ENCODE measurements at places on chromosomes 11 and 22.

- DNase-seq = no peak
Observed at GRCh38 chr11:15668718-15669117, 554.0 kb downstream of the INSC start.

DNA sequence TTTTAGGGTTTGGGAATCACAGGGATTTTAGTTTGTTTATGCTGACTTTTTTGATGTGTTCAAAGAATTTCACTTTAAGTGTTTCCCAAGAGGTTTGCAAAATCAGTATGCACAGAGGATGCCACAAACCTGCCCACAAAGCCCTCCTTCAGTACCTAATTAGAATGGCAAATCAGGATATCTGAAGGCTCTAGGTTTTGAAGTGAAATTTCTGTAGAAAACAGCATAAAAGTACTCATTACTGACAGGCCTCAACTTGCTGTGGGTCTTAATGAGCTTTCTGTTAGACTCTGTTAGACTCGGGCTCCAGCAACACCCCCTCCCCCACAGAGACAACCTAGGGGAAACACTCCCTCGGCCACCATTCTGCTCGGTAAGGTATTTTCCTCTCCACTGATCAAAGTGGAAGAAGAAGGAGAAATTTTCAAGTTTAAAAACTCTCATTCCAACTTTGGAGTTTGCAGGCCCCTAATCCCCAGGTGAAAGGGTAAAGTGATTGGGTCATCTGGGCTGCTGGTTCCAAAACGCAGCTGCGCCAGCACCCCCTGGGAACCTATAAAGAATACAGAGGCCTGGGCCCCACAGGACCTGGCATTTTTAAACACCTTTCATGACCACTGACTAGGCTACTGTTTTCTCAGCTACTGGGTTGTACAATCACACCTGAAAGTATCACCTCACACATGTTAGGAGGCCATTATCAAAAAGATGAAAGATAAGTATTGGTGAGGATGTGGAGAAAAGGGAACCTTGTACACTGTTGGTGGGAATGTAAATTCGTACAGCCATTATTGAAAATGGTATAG lies 67.5 kb downstream of the PLEKHA7 start:
- DNase-seq = no peak

DNA sequence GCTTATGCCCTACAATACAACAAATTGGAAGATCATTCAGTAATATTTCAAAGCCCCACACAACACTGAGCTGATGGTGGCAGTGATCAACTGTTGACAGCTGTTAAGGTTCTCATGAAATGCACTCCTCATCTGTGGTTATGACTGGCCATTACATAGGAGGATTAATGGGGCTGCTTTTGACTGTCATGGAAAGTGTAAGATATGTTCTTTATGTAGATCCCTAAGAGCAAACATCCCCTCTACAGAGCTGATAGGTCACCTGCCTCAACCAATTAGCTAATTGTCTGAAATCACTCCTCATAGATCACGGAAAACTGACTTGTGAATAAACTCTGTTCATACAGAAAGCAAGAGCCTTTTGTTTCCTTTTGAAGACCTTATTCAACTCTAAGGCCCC lies 78.1 kb downstream of the GAB2 start:
- DNase-seq = no peak

DNA sequence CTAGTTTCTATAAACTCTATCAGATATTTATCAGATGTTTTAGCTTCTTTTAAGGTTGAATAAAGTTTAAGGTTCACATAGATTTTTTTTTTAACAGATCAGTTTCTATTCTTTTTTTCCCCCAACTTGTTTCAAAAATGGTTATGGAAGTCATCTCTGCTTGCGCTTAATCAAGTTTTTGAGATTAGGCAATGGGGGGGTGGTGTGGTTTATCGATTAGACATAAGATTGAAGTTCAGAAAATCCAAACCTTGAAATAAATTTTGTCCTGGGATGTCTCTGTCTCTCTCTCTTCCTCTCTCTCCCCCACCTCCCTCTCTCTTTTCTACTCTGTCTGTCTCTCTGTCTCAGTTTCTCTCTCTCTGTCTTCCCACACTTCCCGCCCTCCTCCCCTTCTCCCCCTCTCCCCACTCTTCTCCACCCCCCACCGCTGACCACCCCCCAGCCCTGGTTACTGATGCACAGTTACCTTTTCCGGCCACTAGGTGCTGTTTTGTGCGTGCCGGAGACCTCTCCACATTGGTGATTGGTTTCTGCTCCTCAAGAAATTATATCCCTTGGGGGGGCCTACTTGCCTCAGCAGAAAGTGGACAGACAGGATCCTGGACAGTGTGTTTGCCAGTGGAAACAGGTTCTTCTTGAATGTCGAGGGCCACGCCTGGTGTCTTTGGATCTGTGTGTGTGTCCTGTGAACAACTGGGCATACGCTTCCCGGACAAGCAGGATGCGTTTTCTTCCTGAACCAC lies 29.7 kb upstream of the ANO1 start:
- DNase-seq = no peak

DNA sequence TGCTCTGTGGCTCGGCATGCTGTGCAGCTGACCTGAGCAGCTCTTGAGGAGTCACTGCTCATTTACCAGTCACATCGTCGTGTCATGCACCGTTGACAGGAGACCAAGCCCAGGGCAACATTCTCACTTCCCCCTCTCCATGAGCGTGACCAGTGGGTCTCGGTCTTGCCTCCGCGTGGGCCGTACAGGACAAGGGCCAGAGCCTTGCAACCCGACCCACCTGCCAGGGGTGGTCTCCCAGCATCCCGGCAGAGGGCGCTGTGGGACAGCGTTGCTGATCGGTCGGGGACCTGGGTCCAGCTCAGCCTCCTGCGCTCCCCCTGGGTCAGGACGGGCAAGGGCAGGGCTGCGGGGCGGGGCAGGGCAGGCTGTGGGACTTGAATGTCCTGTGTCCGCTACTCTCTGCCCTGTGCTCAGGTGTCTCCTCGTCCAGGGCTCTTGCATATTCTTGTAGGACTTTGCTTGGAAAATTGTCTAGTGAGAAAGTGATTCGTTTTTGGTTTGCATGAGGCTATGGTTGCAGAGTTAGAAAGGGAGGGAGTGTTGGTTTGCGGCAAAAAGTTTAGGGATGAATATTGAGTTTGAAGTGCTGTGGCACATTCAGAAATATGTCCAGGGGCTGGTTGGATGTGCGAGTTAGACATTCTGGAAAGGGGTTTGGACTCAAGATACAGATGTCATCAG lies 16.2 kb downstream of the EIF4G2 start:
- DNase-seq = peak; percentile 19

- DNase-seq = no peak
Observed at GRCh38 chr11:92251980-92252379, 27.4 kb downstream of the FAT3 start.

DNA sequence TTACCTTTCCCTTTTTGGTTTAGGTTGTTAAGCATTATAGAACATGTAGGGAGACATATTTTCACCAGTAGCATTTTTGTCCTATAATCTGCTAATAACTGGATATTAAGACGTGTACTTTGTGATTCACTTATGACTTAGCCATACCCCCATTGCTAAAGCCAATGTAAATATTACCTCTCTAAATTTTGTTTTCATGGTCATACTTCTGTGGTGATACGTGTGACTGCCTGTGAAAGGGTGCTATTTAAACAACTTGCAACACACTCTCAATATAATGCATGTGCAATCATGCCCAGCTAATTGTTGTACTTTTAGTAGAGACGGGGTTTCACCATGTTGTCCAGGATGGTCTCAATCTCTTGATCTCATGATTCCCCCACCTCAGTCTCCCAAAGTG lies 36.2 kb upstream of the PAK1 start:
- no peak for DNase-seq

GRCh38 chr22:24950272-24950902 lies 2.1 kb upstream of the KIAA1671 start:
- DNase-seq = no peak

GRCh38 chr11:108718466-108718865 lies 53.6 kb downstream of the DDX10 start:
- no peak for DNase-seq

GRCh38 chr11:105689631-105690030 lies 79.8 kb downstream of the GRIA4 start:
- no peak for DNase-seq

DNA sequence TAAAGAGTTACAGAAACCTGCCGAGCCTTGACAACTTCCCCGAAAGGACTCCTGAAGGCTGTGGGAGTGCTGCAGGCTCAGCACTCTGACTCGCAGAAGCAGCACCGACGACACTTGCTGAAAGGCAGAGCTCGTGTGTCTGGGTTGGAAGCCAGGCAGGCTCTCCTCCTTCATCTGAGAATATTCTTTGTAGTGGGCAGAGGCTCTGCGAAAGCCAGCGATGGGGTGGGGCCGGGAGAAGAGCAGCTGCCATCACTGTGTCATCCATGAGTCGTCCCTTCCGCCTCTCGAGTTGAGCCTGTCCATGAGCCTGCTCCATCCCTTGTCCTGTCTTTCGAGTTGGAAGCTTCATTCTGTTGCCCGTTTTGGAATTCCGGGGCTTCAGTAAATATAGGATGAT lies 11.9 kb downstream of the GLB1L2 start:
- DNase-seq = no peak

- DNase-seq = no peak
Observed at GRCh38 chr11:15146271-15147003, 31.7 kb downstream of the INSC start.

DNA sequence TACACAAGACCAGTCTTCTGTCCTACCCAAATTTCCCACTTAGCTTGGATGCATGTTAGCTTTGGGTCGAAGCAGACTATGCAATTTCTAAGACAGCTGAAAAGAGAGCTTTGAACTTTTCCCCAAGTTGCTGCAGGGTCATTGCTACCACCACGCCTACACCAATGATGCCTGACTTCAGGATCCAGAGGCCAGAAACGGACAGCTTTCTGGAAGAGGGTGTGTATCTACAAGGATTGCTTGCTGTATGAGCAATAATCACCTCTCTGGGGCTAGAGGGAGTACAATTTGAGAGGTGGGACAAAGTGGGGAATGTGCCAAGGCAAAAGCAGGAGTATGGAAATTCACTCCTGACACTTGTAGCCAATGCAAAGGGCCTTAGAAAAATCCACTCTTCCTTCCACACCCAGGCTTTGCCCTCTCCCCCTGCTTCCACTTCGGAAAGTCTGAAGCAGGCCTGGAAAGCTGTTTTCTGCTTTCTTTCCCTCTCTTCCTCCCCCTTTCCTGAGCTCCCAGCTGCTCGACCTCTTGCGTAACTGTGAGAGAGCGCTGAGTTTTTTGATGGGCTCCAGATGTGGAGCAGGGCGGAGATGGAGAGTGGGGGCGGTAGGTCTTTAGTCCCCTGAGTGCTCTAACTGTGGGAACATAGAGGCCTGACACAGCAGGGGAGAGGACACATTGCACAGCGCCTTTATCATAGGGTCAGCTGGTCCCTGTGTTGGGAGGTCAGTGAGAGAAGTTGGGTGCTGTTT lies 2.1 kb upstream of the PHLDB1 start:
- no peak for DNase-seq

DNA sequence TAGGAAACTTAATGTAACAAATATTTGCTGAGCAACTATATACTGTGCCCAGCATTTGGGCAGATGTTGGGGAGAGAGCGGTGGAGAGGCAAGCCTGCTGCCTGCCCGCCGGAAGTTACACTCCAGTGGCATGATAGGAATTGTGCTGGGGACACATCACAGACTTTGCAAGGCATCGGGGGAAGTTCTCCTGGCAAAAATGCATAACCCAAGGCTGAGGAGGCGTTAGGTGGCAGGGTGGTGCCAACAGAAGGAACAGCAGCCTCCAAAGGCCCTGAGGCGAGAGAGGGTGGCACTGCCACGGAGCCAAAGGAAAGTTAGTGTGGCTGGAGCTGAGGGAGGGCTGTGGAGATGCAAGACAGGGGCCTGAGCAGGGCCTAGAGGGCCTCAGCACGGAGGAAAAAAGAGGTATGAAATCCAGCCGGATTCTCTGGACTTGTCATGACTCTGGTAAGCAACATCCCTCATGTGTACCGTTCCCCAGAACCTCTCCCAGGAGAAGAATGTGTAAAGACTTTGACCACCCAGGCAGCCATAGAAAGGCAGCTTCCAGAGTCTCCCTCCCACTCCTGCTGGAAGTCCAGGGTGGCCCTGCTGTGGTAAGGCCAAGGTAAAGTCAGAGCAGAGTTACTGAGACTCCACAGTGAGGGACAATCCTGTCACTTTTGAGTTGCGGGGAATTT lies 76.1 kb upstream of the RAB1B start:
- DNase-seq = no peak

- DNase-seq = no peak
Observed at GRCh38 chr11:70536051-70536877, 137.9 kb downstream of the CTTN start.

DNA sequence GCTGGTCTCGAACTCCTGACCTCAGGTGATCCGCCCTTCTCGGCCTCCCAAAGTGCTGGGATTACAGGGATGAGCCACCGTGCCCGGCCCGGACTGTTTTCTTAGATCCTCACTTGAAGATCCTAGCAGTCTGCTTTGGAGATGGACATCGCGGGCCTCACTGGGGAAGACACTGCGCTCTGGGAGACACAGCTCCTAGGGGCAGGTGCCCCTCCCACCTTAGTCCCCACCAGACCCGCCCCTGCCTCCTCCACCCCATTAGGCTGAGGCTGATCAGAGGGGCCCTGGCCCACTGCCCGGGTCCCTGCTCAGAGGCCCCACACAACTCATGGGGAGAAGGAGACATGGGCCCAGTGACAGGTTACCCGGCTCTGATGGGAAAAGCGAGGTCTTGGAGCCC lies 11.3 kb upstream of the LTO1 start:
- DNase-seq = no peak

GRCh38 chr22:28015676-28016601 lies 96.9 kb upstream of the PITPNB start:
- DNase-seq = no peak

GRCh38 chr22:38710351-38710750 lies 4.6 kb downstream of the GTPBP1 start:
- no peak for DNase-seq

GRCh38 chr22:48346911-48347310 lies 1480.8 kb downstream of the BRD1 start:
- DNase-seq = no peak

DNA sequence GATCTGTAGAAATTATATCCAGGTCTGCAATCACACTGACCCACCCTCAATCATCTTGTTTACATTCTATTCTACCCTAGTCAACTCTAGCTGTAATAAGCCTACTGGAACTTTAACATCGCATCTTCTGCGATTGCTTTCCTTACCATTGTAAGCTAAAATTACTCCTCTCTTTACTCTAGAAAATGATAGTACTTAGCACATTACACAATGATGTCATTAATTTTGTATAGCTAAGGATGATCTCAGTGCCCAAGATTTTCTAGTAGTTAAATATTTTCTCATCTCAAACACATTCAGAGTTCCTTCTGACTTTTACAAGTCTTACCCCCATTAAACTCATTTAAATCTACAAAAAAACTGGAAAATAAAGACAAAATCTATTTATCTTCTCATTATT lies 39.6 kb upstream of the CTSC start:
- DNase-seq = no peak
